ENCODE measurements at places on chromosomes 5 and 9. TPM values are rescaled to one million over a fixed set of nuclear protein-coding genes. Genes with fewer than 3 reads are reported as not detected.

Gene BSPRY
- not detected for total RNA-seq

Gene MVB12B
- total RNA-seq = 6.4 TPM

Gene MARVELD2
- total RNA-seq = 2.1 TPM

Gene WNK2
- 6.1 TPM for total RNA-seq

Gene RNF183
- total RNA-seq = not detected
